ENCODE measurements at places on chromosomes 12 and 14.

GRCh38 chr14:55125403-55125802, 3.6 kb upstream of the LGALS3 start:
- DNase-seq: no peak

DNA sequence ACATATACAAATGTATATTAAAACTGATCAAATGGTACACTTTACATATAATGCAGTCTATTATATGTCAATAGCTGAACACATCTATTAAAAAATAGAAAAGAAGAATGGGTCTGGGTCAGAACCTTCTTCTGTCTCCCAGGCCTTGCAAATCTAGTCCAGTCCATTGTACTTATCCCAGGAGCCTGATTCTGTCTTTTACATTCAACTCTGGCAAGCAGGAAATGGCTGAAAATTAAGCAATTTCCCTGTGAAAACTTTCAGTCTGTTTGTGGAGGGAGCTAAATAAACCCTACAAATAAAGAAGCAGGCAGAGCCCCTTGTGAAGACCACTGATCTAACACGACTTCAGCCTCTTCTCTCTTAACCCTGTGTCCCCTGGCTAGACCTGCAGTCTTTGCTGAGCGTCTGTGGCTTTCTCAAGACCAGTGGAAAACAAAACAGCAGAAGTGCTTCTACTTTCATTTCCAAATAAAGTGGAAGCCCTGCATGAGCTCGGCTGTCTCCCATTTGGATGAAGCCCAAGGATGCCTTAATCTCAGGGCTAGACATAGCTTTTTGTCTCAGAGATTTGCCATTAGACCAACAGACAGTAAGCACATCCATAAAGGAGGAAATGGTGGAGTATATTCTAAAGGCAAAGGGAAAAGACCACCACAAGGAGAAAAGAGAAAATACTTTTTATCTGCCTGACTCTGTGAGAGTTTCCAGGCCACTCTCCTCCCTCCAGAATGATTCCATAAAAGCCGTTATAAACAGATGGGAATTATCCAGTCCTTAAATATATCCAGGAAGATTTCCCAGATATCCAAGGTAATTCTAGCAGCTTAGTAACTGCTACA, 48.2 kb downstream of the CRACR2A start:
- no peak for DNase-seq

- no peak for DNase-seq
These were observed 164.9 kb downstream of the DYRK2 start for GRCh38 chr12:67813456-67813904.

GRCh38 chr12:132399092-132400010, 70.0 kb upstream of the GALNT9 start:
- peak; percentile 9 for DNase-seq

DNA sequence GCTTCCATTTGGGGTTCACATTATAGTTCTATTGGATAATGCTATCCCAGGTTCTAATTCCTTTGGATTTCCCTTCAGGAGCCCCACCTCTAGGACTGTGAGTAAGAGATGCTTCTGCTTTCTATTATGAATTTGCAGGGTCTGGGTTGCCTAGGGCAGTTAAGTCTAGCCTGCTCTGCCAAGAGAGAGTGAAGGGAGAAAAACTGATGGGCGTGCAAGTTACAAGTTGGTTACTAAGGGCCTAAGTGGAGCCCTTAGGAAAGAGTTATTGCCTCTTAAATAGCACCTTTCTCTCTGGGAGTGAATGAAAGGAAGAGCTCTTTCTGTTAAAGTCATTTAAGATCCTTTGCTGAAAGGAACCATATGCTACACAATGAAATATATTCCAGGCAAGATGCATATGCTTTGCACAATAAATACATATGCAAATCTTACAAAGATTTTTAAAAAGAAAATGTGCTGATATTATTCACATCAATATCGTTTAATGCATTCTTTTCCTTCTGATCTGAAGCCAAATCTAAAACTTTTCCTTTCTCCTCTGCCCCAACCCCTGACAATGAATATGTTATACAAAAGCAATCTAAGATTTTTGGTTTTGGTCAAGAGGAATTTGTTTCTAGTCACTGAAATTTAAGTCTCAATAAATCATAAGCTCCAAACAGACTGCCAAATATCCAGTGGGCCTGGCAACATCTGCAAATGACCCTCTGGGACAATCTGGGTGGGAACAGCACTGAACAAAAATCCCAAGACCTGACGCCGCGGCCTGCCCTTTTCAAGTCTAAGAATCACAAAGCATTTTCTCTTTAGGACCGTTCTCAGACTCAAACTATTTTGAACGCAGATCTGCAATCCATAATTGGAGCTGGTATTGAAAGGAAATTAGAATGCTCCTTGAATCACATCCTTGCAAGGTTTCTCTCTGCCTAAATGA, 586.7 kb downstream of the ETNK1 start:
- DNase-seq: no peak

DNA sequence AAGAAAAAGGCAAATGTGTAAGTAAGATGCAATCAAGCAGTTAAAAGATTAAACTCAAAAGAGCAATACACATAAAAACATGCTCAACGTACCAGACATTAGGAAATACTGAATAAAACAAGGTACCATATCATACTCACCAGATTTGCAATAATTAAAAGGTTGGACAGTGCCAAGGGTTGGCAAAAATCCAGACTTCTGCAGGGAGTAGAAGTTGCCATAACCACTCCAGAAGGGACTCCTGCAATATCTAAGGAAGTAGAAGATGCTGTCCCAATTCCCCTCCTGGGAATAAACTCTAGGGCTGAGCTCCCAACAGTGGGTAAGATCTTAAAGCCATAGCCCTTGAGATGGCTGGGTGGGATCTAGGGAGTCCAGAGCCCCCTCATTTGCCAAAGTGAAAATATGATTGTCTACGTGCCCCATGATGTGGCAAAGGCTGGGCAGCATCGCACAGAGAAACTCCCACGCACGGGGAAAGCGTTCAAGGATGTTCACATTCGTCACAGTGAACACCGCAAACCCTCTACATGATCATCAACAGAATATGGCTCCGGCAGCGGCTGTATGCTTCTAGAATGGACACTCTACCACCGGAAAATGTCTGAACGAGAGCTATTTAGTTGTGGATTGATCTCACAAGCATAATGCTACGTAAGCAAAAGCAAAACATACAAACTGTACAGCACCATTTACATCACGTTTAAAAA, 12.3 kb downstream of the KCTD10 start:
- DNase-seq: no peak

GRCh38 chr12:13175499-13175898, 21.0 kb upstream of the EMP1 start:
- no peak for DNase-seq

GRCh38 chr14:63960926-63961567, 108.2 kb downstream of the SYNE2 start:
- no peak for DNase-seq

DNA sequence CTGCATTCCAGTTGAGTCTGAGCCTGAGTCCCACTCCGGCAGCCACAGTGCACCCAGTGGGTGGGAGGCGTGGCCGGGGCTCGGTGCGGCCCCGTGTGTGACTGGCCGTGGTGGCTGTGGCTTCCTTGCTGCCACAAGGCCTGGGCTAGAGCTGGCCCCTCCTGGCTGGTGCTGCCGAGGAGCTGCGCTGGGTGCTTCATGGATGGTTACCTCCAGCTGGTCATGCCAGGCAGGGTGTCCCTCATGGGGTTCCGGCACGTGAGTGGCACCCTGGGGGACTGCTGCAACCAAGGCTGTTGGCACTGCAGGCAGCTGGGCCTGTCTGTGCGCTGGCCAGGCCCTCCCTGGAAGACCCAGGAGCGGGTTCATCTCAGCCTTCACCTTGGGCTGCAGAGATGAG, 62.7 kb downstream of the KIF26A start:
- no peak for DNase-seq

GRCh38 chr12:99151744-99152143, 495.8 kb upstream of the GARIN6 start:
- no peak for DNase-seq

- no peak for DNase-seq
These were observed 19.9 kb downstream of the TMEM233 start for GRCh38 chr12:119613319-119613936.

DNA sequence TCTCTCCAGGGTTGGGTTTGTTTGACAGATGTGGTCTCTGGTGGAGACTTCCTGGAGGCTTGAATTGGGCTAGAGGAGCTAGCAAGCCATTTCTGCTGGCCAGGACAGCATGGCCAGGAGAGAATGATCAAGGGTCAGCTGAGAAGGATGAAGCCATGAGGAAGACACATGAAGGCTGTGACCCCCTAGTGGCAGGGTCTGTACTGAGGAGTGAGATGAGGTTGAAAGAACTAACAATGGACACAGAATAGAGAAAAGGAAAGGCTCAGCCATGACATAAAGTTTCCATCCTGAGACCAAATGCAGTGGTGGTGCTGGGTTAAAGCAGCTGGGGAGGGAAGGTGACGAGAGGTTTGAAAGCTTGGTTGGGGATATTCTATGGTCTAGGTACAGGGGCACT, 89.9 kb downstream of the NT5DC3 start:
- DNase-seq: no peak

GRCh38 chr14:106094654-106095189, 568.3 kb downstream of the TMEM121 start:
- no peak for DNase-seq

- no peak for DNase-seq
These were observed 7.9 kb upstream of the PRKAB1 start for GRCh38 chr12:119660076-119660475.

GRCh38 chr14:80560800-80561657, 349.7 kb upstream of the DIO2 start:
- DNase-seq: no peak

DNA sequence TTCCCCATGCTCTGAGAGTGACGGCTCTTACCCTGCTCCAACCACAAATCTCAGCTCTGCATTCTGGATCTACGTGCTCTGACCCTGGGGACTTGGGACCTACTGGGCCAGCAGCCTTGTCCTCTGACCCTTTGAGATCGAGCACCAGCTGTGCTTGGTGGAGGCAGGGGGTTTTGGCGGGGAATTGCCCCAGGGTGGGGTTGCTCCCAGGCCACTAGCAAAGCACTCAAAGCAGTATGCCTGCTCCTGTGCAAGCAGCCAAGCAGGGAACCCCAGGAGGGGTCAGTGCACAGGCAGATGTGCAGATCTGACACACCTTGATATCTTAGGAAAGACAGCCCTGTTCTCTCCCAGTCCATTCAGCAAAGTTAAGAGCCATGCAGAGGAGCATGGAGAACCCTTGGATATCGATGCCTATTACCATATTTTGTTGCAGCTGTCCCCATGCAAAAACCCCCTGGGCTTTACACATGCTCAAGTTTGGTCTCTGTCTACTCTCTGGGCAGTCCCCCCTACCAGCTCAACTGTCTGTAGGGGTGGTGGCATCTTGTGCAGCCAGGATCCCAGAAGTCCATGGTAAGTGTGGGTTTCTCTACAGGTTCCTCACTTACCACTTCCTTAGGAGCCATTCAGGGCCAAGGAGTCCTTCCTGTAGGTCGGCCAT, 319.0 kb downstream of the TMTC2 start:
- DNase-seq: no peak

DNA sequence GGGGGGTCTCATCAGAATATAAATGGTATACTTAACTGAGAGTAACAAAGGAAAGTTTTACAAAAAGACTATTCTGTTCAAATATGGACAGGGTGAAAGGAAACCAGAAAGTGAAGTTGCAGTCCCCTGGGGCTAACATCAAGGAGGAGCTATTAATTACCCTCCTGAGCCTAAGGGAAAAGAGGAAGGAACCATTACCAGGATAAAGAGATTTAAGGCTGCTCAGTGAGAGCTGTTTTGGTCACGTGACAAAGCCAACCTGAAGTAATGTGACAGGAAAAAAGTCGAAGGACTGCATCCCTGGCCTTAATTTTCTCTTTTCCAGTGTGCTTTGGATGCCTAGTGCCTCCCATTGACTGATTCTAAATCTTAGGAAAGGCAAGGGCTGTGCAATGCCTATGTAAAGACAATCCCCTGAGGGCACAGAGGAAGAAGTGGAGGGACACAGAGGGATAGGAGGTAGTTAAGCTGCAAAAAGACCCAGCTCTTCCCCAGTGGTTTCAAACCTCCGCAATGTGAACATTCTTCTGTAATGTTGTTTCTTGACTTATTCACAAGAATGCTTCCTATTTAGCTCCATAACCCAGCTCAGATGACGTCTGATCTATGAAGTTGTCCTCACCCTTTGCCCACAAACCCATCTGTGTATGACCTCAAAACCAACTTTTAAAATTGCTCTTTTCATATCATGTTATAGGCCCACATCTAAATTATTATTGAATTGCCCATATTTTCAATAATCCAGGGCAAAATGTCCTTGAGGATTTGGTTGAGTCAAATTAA, 187.7 kb upstream of the DCN start:
- DNase-seq: no peak

- DNase-seq: no peak
These were observed 67.0 kb upstream of the IFNG-AS1 start for GRCh38 chr12:67922245-67922644.

- no peak for DNase-seq
These were observed 149.0 kb upstream of the GSC start for GRCh38 chr14:94918896-94919295.

DNA sequence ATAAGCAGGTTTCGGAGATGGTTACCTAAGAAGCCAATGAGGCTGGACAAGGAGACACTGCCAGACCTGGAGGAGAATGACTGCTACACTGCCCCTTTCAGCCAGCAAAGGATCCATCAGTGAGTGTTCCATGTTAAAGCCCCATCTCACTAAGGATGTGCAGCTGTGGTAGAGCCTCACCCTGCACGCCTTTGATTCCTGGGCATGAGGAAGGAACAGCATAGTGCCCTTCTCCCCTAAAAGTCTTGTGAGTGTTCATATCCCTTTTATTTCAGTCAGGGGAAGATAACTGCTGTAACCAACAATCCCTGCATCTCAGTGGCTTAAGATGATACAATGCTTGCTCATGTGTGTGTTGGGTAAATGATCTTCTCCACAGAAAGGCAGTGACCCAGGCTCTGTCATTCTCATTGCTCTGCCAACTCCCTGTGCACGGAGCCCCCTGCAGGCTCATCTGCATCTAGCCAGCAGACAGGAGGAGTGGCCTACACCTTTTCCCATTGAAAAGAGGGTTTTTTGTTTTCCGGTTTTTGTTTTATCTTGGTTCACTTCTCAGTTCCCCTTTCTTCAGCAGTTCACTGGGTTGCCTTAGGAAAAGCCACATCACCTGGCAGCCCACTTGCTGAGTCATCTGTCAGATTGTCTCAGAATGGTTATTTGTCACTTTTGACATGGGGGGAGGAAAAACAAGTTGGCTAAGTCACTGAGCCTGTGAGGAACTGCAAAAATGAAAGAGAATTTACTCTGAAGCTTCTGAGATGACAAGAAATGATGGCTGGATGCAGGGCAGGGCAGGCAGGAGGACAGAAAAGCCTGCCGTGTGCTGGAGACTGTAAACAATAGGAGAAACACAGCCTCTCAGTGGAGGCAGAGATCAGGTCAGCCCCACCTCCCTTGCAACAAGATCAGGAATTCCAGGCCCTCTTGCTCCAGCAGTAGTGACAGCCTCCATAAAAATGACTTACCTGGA, 193.3 kb downstream of the ANO4 start:
- no peak for DNase-seq

All from left ventricle myocardium inferior (tissue), 1 donor.